ENCODE measurements at places on chromosomes 6 and 20.

- no peak for DNase-seq
Observed at GRCh38 chr6:134590449-134590848, 272.5 kb upstream of the SGK1 start.

DNA sequence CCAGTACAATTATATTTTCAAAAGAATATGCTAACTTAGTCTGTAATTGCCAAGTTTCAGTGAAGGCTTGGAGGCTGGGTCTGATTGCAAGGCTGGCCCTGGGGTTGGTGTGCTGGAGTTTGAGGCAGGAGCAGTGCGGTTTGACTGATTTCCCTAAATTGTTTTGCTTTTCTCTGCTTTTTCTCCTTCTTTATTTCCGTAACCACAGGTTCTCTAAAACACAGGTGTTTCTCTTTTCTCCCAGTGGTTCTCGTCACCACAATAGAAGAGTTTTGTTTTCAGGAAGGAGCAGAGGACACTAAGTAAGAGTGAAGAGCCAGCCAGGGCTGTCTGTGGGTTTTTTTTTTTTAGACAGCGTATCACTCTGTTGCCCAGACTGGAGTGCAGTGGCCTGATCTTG lies 8.2 kb upstream of the SNX9 start:
- no peak for DNase-seq

GRCh38 chr6:107275330-107275865 lies 160.1 kb upstream of the BEND3 start:
- no peak for DNase-seq

DNA sequence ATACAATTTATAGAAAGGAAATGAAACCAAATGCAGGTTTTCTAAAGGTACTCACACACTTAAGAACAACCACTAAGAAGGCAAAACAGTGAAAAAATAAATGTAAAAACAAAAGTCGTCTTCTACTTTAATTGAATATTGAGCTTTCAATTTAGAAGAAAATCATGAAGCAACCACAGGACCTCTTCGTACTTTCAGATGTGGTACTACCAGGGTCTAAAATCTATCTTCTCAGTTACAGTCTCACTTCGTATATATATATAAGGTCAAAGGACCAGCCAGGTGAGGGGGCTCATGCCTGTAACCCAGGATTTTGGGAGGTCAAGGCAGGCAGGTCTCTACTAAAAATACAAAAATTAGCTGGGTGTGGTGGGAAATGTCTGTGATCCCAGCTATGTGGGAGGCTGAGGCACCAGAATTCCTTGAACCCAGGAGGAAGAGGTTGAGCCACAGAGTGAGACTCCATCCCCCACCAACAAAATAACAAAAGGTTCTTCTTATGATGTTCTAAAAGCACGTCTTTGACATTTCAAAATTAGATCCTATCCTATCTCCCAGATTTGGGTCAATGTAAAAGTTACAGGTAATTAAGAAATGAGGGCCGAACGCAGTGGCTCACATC lies 12.5 kb downstream of the ROMO1 start:
- no peak for DNase-seq

- no peak for DNase-seq
Observed at GRCh38 chr20:44010162-44010704, 95.6 kb downstream of the TOX2 start.

DNA sequence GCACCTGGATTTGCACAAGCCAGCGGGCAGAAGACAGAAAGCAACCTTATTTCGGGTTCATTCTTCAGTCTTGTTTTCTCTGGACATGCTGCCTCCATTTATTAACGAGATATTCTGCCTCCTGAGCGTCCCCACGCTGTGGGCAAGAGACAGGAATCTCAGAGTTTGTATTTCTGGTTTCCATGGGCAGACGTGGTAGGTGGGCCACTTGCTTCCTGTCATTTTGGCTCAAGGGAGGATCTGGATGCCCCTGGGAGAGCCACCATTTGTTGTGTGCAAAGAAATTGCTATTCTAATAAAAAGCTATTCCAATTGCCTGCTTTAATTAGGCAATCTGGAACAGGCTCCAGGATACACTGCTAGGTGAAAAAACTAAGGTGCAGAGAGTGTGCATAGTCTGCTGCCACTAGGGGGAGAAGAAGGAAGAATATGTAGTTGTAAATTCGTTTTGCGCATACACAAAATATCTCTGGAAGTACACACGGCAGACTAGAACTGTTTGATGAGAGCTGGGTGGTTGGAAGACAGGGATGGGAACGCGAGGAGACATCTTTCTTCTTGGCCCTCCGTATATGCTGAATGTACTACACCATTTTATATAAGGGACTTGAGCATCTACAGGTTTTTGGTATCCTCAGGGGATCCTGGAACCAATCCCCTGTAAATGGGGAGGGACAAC lies 30.1 kb upstream of the SLC16A10 start:
- peak; percentile 5 for DNase-seq

GRCh38 chr6:136927292-136927691 lies 5.2 kb downstream of the SLC35D3 start:
- DNase-seq = no peak

DNA sequence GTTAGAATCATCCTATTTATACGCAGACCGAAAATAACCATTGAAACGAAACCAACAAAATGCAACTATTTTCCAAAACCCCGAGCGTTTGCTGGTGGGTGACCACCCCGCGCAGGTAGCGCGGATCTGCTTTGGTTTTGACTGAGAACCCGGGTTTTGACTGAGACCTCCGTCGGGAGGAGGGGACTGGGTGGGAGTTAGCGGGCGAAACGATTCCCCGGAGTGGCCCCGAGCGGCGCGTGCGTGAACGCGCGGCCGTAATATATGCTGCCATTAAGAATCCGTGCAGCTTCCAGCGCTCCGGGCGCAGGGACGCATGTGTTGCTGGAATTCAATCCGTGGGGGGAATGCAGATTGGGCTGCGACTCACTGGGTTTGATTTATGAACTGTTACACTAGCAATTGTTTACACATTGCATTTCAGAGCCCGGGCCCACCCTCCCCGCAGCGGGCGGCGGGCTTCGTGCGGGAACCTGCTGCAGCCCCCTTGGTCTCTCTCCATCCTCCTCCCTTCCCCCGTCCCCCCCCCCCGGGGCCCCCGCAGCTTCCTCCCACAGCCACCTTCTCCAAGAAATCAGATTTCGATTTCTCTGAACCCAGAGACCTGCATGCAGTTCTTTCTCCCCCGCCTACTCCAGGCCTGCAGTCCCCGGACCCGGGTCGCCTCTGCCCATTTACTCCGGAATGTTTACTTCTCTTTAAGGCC lies 9.9 kb downstream of the NRN1 start:
- DNase-seq = no peak

DNA sequence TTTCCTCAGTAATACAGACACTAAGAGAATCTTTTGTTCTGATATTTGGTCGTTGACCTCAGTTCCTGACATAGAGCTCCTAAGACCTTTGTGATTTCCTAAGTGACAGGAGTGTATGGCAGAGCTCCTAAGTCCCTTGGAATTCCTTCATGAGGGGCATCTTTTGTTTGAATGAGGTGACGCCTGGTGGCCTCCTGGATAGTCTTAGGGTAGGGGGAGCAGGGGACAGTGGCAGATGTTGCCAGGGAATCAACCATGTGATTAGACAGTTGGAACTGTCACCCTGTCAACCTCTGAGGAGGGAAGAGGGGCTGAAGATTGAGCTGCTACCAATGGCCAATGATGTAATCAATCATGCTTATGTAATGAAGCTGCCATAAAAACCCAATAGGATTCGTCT lies 67.0 kb downstream of the DST start:
- no peak for DNase-seq

- DNase-seq = no peak
Observed at GRCh38 chr6:68826501-68826900, 191.4 kb downstream of the ADGRB3 start.
